ENCODE measurements at places on chromosomes 6 and 20. TPM values are rescaled to one million over a fixed set of nuclear protein-coding genes. Genes with fewer than 3 reads are reported as not detected.
A peak's percentile ranks its signal among the peaks of the same experiment; 100 is the strongest.

GRCh38 chr20:9534025-9534424 is 19.6 kb downstream of the LAMP5 start:
- DNase-seq, result no peak

DNA sequence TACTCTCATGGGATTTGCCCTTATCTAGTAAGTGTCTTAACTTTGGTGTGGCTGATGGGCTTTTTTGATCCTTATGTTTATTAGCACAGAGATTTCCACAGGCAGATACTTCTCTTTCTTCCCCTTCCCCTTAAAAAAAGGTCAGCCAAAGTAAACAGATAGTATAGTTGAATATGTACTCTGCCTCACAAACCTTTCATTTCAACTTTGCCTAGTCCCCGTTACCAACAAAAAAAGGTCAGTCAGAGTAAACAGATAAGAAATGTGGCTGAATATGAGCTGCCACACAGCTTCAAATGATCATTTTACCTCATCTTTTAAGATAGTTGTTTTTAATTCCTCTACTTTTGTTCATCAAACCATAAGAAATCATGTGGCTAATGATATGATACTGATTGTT is 34.1 kb upstream of the SLC35D3 start:
- DNase-seq, result no peak

DNA sequence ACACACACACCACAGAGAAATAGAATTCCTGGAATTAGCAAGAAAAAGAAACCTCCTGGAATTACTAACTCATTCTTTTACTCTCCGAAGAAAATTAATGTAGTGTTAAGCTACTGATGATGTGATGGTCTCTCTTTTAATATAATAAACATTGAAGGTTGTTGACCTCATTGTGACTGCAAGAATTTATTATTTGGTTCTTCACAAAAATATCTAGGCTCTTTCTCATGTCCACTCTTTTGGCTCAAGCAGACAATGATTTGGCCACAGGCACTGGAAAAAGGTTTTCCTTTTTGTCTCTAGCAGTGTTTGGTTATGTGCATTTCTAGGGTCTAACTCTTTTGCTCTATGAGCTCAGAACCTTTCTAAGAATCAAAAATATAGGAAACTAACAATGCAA is 811.9 kb downstream of the TENT5A start:
- DNase-seq, result no peak

- DNase-seq, result peak; percentile 52
Observed at GRCh38 chr20:50625986-50626677, 65.2 kb downstream of the RIPOR3 start.

DNA sequence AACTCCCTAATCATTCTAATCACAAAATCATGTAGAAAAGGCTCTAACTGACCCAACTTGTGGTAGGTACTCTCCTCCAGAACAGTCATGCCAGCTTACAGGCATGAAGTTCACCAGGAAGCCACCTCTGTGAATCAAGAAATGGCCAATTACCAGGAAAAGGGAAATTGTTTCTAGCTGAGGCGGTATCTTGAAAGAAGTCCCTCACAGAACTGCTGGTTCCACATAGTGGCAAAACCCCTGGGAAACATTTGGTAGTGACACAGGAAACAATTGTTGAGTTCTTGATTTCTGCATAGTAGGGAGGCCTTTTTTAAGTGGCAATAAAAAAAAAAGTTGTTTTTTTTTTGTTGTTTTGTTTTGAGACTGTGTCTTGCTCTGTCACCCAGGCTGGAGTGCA is 3.4 kb upstream of the ZHX3 start:
- DNase-seq, result no peak

- DNase-seq, result no peak
Observed at GRCh38 chr6:38168699-38169098, 349.2 kb downstream of the ZFAND3 start.

GRCh38 chr6:163381118-163381756 is 33.3 kb upstream of the QKI start:
- no peak for DNase-seq

DNA sequence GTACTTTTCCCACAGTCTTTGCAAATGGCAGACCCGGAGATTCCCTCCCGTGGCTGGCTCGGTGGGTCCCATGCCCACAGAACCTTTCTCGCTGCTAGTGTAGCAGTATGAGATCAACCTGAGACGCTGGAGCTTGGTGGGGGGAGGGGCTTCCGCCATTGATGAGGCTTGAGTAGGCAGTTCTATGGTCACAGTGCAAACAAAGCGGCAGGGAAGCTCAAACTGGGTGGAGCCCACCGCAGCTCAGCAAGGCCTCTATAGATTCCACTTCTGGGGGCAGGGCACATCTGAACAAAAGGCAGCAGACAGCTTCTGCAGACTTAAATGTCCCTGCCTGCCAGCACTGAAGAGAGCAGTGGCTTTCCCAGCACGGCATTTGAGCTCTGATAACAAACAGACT is 186.0 kb upstream of the KCNK16 start:
- no peak for DNase-seq

GRCh38 chr6:169450097-169450496 is 196.5 kb upstream of the THBS2 start:
- DNase-seq, result peak; percentile 4

GRCh38 chr6:149907317-149907716 is 9.4 kb upstream of the RAET1E start:
- DNase-seq, result no peak

- DNase-seq, result no peak
Observed at GRCh38 chr6:147075381-147075780, 128.8 kb upstream of the STXBP5 start.

DNA sequence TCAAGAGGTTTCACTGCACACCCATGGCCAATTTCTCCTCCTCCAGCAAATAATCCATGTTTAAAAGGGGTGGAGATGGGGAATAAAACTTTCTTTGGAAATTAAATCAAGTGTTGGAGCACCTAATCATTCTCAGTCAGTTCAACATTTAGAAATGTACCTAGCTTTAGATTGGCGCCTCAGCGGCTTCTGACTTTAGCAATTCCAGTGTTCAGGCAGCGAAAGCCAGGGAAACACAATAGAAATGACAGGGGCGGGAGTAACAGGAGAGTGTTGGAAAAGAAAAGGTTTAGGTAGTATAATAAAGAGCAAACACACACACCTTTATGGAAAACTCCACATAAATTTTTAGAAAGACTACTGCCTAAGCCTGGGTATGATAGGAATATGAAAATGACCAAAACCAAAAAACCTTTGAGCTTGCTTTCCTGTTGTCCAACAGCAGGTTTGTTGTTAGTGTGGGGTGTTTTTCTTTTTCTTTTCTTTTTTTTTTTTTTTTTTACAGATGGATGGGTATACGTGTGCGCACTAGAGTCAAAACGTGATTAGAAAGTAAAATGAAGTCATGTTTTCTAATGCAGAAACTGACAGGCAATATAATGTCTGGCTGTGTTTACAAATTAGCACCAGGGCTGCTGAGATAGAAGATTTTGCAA is 7.7 kb downstream of the TFAP2A start:
- no peak for DNase-seq

GRCh38 chr6:35722121-35722761 is 14.6 kb upstream of the ARMC12 start:
- DNase-seq, result no peak

DNA sequence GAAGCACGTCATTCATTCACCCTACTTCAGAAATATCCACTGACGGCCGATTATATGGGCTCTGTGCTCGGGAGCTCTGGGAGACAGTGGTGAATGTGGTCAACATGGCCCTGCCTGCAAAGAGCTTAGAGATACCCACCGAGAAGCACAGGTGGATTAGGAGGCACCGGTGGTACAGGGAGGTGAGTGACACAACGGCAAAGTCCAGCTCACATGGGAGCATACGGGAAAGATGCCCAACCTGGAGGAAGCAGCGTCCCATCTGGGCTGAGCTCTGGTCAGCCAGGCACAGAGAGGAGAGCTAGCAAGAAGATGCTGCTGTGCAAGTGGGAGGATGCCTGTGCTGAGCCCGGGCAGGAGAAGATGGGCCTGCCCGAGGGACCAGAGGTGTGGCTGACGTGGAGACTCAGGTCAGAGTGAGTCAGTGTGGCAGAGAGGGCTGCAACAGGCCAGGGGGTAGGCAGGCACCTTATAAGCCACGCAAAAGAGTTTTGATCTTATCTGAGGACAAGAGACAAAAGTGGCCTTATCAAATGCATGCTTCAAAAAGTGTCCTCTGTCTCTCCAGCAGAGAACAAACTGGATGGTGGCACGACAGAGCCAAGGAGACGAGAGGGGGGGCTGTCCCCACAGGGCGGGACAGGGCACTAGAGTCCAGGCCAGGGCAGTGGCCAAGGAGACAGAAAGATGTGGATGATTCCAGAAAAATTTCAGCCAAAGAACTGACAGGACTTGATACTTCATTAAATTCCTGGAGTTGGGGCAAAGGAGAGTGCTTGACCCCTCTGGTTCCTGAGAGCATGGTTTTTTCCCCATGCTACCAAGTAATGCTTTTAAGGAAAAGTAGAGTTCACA is 214.6 kb upstream of the SNX9 start:
- DNase-seq, result no peak

DNA sequence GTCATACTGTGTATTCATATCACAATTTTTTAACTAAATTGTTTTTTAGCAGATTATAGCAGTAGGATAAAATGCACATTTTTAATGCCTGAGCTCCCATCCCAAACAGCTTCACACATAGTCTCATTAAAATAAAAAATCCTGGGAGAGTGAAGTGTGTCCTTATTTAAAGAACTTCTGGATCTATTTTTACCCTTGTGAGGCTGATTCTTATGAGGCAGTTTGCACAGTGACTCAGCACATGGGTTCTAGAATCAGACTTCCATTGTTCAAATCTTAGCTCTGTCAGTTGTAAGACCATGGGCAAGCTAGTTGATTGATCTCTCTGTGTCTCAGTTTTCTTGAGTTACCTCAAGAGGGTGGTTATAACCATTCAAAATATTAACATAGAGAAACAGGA is 72.3 kb downstream of the MACROD2 start:
- no peak for DNase-seq

- peak; percentile 32 for DNase-seq
Observed at GRCh38 chr6:43129434-43130194, 41.5 kb upstream of the SRF start.

- no peak for DNase-seq
Observed at GRCh38 chr6:128242765-128243403, 277.5 kb downstream of the PTPRK start.

DNA sequence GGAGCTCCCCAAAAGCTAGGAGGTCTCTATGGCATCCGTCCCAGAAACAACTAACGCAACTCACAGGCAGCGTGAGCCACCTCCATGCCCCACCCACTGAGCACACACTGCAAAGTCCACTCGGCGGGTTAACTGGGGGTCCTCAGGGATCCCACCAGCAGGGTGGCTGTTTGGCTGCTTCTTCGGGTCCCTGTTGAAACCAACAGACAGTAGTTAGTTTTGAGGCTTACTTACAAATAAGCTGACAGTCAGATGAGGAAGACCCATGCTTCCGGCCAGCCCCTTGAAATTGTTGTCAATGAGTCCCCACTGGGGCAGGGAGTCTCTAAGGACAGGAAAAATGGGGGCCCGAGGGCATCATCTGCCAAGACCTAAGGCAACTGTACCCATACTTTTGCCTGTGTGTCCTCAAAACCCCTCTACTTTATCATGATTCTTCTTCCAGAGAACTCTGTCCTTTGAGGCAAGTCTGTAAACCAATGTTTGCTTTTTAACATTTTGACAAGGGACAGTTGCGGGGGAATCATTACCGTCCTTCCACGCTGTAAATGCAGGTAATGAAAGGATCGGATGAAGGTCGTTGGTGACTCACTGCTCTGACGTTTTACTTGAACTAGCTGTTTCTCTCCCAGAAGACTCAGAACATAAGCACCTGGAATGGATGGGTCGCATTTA is 2.2 kb upstream of the PCK1 start:
- DNase-seq, result no peak

DNA sequence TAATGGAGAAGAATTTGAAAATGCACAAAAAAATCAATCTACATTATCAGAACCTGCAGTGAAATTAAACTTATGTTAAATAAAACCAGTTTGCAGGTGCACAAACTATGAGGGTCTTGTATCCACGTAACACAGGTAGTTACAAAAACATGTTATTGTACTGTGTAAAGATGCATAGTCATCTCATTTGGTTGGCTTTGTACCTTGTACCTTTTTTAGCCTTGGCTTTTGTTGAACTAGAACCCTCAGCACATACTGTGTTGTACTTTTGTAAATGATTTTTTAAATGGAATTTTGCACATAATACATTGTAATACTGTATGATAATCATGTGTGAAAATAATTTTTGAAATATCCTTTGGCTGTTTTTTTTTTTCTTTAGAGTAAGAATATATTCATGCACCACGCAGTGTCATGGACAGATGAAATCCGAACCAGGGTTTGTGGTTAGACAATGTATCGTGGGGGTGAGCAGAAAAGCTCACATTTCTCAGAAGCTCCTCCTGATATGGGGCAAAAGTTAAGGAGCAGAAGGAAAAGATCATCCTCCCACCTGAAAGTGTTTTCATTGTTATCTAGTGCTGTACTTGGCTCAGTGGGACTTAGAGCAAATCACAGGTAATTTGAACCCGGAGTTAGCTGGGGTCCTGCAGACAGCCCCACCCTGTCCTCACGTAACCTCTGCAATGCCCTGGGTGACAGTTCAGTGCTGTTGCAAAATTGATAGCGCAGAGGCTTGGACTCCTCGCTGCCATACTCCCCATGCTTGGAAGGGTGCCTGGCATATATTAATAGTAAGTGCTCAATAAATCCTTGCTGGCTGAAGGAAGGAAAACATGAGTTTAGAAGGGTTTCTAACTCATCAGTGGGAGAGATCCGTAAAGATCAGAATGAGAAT is 14.8 kb upstream of the NAA20 start:
- DNase-seq, result no peak

TULP1 gene
- total RNA-seq, result not detected

ASCC3 gene
- 39.4 TPM for total RNA-seq

ACSS1 gene
- 0.10 TPM for total RNA-seq

SIM1 gene
- not detected for total RNA-seq

NOX3 gene
- total RNA-seq, result not detected

VNN1 gene
- total RNA-seq, result 0.71 TPM

SRMS gene
- not detected for total RNA-seq

DBNDD2 gene
- total RNA-seq, result 1.7 TPM

RSPH9 gene
- total RNA-seq, result not detected

BPIFA3 gene
- not detected for total RNA-seq

GATA5 gene
- 4.7 TPM for total RNA-seq

PRL gene
- total RNA-seq, result not detected

DUSP15 gene
- total RNA-seq, result 2.5 TPM

EPPIN gene
- total RNA-seq, result not detected

SLC32A1 gene
- total RNA-seq, result not detected

OR12D3 gene
- not detected for total RNA-seq
